Stimulated activated CD8-positive, alpha-beta memory T cell treated with anti-CD3 and anti-CD28 coated beads, Interleukin-4, amount 100 ng/mL, for 4 hours (primary cell): ENCODE measurements at places on chromosomes 5 and 9.

DNA sequence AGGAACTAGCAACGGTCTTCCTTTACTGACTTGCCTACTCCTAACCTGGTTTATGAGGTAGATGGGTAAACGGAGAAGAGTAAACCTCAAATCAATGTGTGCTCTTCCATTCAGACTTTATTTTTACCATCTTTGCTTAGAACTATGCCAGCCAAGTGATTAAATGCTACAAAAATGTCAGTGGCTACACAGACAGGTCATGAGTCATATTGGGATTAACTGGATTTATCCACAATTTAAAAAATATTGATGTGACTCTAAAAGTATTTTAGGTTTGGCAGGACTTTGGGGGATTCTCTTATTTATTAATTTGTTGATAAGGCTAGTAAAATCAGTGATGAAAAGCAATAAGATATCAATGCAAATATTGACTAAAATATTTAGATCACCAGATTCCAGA, 275.0 kb downstream of the PLK2 start:
- no peak for DNase-seq

DNA sequence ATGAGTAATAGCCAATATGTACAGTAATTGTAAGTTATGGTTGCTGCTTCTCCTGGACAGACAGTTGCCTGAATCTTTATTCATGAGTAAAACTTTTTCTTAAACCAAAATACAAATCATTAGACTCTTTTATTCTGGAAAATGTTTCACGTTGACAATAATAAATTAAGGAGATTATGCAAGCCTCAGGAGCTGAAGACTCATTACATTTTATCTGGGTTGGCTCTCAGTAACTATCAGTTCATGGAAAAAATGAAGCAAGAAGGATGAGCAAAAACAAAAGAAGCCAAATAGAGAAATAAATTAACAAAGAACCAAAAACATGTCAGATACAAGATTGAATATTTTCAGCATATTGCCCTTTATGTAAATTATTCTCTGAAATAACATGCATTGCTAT, 88.9 kb upstream of the PRR16 start:
- no peak for DNase-seq

GRCh38 chr9:91193658-91194391, 167.9 kb downstream of the AUH start:
- peak; percentile 50 for DNase-seq

DNA sequence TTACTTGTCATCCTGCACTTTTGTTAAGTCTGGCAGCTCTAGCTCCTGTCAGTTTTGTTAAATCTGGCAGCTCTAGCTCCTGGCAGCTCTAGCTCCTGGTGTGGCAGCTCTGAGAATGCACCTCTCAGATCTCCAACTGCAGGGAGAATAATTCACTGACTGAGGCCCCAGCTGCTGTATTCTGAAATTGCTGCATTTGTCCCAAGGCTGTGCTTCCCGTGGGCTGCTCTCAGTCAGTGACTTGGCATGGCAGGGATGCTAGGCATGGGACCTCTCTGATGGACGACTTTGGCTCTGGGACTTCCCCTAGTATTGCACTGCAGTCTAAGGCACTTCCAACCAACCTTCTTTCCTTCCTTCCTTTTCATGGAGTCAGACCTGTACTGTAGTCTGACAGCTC, 475.7 kb downstream of the CCDC171 start:
- DNase-seq: no peak

DNA sequence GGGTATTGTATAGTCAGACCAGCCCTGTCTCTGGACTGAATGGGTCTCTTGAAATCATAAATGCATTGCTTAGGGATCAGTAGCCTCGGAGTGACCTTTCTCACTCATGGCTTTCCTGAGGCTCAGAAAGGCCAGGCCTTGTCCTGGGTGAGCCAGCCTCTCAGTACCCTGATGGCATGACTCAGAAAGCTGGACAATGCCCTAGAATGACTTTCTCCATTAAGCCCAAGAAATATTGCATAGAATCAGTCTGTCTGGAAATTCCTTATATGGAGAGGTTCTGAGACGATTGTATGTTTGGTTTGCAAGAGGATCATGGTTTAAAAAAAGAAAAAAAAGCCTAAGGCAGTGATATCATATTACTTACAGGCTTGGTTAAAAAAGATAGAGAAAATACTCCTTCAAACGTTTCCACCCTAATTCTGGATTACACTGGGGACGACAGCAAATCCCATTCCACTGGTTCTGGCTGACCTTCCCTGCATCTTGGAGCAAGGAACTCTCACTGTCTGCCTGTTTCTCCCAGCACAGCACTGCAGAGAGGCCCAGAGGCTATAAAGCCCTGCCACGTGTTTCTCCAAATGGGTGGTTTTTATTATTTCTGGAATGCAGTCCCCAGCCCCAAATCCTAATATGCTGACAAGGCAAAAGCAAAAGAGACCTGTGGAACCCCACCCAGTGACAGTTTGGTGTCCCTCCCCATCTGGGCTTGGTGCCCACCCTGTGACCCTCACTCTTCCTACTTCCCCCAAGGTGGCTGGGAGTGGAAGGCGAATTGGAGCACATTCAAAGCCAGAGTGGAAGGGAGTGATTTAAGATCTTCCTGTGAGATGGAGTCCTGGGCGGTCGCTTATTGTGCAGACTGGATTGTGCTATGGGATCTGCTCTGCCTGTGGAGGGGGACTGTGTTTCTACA, 34.4 kb downstream of the MAP1B start:
- no peak for DNase-seq

GRCh38 chr5:179403426-179404147, 58.3 kb upstream of the ADAMTS2 start:
- no peak for DNase-seq

GRCh38 chr5:178832618-178833201, 27.0 kb upstream of the ZNF354B start:
- no peak for DNase-seq

DNA sequence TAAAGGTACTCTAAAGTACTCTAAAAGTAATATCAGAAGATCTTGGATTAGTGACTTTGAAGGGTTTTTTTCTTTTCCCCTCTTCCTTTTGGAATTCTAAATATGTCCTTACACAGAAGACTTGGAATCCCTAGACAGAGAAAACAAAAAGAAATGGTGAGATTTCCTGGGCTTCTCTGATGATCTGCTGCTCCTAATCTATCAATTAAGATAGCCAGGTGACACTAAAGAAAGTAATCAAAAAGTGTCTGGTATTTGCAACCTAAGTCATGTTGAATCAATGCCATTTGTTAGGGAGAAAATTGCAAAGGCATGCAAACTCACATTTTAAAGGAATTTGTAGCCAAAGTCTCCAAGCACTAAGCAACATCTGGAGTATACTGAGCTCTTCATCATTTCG, 29.5 kb upstream of the MYO10 start:
- no peak for DNase-seq

GRCh38 chr5:109921735-109922380, 232.1 kb downstream of the MAN2A1 start:
- DNase-seq: no peak

- no peak for DNase-seq
Measured at GRCh38 chr5:105453216-105453807, 1890.7 kb upstream of the NUDT12 start.

GRCh38 chr5:102750151-102750834, 4.8 kb upstream of the PAM start:
- DNase-seq: no peak

- no peak for DNase-seq
Measured at GRCh38 chr5:24080046-24080445, 564.7 kb downstream of the CDH10 start.

- DNase-seq: no peak
Measured at GRCh38 chr5:171857489-171857876, 71.9 kb downstream of the SMIM23 start.

- DNase-seq: no peak
Measured at GRCh38 chr5:180696116-180696515, 43.7 kb downstream of the OR2Y1 start.

DNA sequence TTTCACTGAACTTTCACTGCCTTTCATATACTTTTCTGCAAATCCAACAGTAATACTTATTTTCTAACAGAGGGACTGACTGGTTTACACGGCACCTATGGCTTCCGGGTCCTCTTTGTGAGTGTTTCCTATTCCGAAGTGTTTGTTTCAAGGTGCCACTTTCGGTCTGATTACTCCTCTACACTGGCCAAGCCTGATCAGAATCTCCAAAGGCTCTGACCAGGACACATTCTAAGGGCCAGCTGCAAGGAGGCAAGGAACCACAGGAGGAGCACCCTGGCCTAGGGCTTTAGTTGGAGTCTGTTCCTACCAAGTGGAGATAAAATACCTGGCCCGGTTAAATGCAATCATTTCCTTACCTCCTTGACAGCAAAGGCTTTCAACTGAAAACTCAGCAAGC, 132.1 kb downstream of the GLIS3 start:
- no peak for DNase-seq

GRCh38 chr5:19615661-19616060, 372.3 kb downstream of the CDH18 start:
- DNase-seq: no peak

DNA sequence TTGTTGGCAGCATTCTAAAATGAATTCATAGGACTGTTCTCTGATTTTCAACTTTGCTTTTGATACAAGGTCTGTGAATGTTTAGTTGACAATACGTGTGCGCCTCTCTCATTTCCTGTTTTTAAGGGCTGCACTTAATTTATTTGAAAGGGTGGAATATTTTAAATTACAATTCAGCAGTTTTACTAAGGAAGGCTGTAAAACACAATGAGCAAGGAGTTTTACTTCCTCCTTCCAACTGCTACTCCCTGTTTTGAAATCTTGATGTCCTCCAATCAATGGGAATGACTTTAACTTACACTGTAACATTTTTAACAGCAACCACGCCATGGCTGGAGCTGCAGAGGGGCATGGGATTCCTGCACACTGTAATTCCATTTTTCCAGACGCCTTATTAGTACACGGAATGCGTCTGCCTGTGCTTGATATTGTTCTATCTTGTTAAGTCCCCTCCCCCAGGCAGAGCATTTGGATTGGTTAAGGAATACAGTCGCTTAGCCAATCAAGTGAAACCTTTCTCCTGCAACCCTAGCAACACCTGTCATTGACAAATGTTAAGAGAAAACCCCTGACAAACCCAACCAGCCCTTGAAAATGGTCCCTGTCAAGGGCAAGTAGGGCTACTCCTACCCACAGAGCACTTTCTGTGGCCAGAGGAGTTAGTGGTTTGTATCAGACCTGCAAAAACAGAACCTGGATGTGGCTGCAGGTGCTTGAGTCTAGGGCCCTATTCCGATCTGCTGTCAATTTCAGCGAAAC, 12.5 kb upstream of the ZSWIM6 start:
- DNase-seq: no peak

GRCh38 chr5:36881304-36881703, 4.7 kb downstream of the NIPBL start:
- no peak for DNase-seq

DNA sequence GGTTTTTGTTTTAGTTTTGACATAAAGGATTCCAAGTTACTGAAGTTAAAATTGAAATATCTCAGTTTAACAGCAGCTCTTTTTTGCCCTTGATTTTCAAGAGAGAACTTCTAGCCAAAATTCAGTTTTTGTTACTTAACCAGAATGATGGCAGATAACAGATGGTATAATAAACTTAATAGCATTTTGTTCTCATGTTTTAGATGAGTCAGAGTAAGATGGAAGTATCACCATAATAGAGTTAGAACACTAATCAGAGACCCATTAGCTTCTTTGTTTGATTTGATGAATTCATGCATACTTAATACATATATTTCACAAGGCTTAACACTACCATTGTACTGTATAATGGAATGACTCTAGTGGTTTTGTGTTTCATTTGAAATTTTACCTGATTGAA, 11.9 kb downstream of the ZCCHC9 start:
- no peak for DNase-seq

- DNase-seq: no peak
Measured at GRCh38 chr9:127074561-127075548, 47.6 kb downstream of the ANGPTL2 start.

- DNase-seq: no peak
Measured at GRCh38 chr9:86531273-86531970, 177.2 kb upstream of the TUT7 start.

- no peak for DNase-seq
Measured at GRCh38 chr5:156556666-156557406, 229.9 kb downstream of the SGCD start.

DNA sequence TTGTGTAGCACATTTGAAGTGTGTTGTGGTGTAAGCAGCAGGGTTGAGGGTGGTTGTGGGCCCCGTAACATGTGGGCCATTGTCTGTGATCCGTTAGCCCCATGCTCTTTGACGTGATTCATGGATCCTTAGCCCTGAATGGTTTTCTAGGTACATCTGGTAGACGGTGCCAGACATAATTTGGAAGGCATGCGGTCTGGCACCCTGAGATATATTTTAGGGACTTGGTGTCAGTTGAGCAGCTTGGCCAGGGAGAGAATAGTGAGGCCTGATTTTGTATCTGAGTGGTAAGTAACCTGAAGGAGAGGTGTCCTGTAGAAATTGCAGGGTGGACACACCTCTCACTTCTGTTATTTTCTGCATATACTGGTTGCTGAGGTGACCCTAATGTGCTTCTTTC, 10.9 kb downstream of the SH3GL2 start:
- DNase-seq: no peak

GRCh38 chr9:136191099-136191959, 13.6 kb downstream of the LHX3 start:
- DNase-seq: no peak

DNA sequence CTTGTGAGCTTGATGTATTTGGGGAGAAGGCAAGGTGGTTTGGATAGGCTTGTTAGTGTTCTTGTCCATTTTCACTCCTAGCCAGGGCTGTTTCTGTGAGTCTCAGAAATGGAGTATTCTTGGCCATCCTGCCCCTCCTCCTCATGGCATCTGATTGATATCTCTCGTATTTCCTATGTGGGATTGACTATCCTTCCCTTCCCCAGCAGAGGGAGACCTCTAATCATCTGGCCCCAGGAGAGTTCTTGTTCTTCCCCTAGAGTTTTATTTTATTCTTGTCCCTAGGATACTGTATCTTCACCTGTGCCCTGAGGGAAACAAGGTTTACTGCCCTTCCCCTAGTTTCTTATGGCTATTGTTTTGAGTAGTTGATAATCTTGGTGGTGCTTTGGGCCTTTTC, 114.4 kb downstream of the VPS13A start:
- DNase-seq: no peak
